Transverse colon (tissue), 4 donors: ENCODE measurements at places on chromosomes 2 and 18.

GRCh38 chr18:78704971-78705461 lies 274.6 kb upstream of the SALL3 start:
- no peak for DNase-seq

GRCh38 chr2:165699946-165700345 lies 94.1 kb downstream of the GALNT3 start:
- no peak for DNase-seq

DNA sequence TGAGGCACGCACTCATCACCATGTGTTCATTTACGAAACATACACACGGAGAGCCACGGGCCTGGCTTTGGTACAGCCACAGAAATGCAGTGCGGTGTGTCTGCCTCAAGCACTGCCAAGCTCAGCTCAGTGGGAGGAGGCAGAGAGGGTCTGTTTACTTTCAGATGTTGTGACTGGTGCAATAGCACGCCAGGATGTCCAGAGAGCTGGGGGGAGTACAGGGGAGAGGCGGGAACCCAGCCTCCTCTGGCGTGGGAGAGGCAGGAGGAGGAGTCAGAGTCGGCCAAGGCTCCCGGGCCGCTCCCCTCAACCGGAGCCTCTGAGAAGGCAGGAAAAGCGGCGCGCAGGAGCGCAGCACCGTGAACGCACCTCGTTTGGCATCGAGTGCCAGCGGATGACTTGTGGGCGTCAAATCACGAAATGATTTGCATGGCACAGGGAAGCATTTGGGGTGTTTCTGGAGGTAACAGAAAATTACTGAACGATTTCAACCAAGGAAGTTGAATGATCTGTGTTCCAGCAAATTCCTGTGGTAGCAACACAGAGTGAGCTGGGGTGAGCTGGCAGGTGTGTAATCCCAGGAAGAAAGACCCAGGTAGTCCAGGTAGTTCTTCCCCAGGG lies 143.0 kb downstream of the ZNF516 start:
- DNase-seq: peak; percentile 68

- DNase-seq: no peak
Measured at GRCh38 chr2:15584767-15585469, 6.8 kb upstream of the DDX1 start.

DNA sequence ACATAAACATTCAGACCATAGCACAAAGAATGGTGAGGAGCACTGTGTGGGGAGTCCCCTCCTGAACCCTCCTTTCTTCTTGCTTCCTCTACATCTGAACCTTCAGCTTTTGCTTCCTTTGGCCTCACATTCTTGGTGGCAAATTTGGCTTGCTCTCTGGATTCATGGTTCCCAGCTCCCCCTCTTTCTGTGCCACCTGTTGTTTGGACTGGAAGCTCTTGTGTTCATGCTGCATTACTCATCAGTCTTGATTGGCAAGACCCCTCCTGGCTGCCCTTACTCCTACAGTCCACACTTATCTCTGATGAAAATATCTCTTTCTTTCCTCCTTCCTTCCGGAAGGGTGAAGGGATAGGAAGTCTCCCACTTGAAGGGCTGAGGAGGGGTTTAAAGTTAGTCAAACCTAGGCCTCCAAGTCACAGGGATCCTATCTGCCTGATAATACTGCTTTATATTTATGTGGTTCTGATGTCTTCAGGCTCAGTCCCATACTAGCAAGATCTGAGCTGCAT lies 70.0 kb downstream of the MYO3B start:
- no peak for DNase-seq

DNA sequence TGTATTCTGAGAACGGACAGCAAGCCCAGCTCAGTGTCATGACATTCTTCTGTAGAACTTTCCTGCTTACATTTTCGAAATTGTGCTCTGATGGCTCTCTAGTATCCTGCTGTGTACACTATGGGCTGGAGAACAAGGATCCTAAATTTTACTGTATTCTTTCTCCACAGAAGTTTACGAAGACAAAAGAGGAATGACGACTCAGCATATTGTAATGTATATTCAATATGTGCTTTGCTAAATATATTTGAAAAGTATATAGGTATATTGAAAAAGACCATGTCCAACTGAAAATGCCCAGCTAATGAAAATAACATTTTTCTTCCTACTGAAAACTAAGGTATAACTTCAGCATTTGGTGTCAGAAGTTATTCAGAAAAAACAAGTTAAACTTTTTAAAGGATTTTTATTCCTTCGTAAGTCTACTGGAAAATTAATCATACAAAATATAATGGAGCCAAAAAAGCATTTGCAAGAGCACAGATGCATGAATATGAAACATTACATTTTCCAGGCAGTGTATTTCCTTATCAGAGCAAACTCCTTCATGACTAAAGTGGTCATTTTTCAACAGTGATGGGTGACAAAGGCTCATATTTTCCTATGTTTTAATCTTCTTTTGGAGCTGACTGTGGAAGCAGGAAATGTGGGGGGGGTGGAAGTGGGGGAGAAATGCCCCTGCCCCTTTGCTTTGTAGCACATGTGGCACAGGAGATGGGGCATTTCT lies 143.8 kb upstream of the THUMPD2 start:
- no peak for DNase-seq

GRCh38 chr2:201972621-201973255 lies 60.9 kb upstream of the FZD7 start:
- no peak for DNase-seq

- DNase-seq: peak; percentile 80
Measured at GRCh38 chr2:172335736-172336135, 91.7 kb upstream of the ITGA6 start.

DNA sequence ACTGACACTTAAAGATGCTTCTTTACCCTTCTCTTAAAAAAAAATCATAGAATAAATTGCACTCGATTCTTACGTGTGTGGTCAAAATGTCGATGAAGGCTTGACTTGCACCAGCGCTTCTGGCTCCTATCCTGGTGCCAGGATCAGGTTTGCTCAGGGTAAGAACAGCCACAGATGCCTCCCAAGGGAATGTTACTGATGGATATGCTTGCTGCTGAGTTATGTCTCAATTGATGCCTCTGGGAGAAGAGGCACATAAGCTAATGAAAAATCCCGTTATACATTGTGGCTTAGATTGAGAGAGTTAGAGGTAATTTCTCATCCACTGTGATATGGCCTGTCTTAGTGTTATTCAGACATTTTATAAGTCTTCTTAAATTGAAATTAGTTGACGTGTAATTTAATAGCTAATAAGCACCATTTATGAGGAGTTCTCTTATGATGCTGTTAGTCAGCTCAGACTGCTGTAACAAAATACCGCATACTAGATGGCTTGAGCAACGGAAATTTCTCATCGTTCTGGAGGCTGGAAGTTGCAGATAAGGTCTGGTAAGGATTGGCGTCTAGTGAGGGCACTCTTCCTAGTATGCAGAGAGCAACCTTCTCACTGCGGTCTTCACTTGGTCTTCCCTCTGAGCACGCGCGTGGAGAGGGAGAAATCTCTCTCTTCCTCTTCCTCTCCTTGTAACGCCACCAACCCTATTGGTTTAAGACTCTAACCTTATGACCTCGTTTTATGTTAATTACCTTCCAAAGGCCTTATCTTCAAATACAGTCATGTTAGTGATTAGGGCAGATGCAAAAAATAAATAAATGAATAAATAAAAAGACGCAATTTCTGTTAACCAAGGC lies 116.6 kb upstream of the NOSTRIN start:
- no peak for DNase-seq
